ENCODE measurements at places on chromosomes 6 and 20.

- DNase-seq, result no peak
Observed at GRCh38 chr6:39330476-39330875, 8.0 kb upstream of the KCNK16 start.

GRCh38 chr6:1461207-1461606, 71.8 kb downstream of the FOXF2 start:
- peak; percentile 55 for DNase-seq

DNA sequence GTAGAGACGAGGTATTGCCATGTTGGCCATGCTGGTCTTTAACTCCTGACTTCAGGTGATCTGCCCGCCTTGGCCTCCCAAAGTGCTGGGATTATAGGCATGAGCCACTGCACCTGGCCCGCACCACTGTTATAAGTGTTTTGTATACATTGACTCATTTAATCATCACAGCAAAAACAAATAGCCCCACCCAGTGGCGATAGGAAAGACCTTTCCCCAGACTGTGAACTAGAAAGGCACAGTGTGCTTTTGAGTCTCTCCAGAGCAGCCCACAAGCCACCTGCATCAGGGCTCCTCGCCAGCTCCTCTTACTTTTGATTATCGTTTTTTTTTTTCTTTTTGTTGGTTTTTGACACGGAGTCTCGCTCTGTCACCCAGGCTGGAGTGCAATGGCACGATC, 27.9 kb upstream of the ZFP64 start:
- DNase-seq, result no peak

DNA sequence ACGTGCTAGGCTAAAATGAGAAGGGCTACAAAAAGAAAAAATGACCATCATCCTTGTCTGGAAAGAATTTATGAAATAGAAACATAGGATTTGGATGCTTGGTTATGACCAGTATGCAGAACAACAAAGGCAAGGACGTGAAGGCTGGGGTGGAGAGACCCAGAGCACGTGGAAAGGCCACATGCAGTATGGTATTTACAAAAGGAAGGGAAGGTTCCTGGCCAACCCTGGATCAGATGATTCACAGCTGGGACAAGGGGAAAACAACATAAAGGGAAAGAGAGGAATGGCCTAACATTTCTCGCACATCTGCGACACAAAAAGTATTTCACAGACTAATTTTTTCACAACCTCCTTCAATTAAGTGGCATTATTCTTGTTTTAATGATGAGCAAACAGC, 8.2 kb downstream of the STX7 start:
- DNase-seq, result no peak

DNA sequence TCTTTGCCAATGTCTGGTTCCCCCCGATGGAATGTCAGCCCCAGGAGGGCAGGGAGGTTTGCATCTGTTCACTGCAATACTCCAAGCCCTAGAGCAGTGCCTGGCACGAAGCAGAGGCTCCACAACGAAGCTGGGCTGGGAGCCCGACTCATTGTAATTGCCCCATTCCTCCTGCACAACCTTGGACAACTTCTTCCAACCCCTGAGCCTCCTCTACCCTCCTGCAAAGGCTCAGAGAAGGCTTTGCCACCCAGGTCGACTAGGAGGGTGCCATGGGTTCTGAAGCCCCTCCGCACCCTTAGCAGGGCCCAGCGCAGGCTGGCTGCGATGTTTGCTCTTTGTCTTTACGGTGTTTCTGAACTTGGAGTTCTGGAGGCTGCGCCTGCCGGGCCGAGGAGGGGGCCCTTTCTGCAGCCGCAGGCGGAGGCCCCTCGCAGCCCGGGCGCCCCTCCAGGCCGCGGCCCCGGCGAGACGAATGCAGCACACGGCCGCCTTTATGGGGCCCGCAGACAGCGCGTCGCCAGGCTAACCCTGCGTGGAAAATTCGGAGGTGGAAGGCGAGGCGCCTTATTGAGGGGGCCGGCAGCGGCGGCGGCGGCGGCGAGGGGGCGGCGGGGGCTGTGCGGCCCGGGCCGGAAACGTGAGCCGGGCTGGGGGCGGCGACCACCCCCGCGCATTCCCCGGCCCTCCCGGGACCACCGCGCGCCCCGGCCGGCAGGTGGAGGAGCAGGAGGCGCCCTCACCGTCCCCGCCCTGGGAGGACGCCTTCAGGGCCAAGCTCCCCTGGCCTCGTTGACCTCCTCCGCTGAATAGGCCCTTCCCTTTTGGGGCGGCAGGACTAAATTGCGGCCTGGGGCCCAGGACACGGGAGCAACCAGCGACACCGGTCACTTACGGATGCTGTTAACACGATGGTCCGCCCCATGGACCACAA, 27.0 kb downstream of the SNAI1 start:
- no peak for DNase-seq

- DNase-seq, result no peak
Observed at GRCh38 chr6:34608321-34609091, 52.4 kb upstream of the SPDEF start.

DNA sequence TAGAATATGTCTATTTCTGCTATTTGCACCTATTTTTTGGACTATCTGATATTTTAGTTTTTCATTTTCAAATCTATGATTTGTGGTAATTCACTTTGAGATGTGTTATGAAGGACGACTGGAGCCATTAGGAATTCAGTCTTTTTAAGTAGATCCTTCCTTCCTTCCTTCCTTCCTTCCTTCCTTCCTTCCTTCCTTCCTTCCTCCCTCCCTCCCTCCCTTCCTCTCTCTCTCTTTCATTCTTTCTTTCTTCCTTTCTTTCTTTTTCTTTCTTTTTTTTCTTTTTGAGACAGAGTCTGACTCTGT, 46.1 kb upstream of the ENPP1 start:
- no peak for DNase-seq

- peak; percentile 39 for DNase-seq
Observed at GRCh38 chr6:128370072-128370471, 150.3 kb downstream of the PTPRK start.

Data from BJ (cell line).